ENCODE measurements at places on chromosomes 5 and 9.

- no peak for DNase-seq
Observed at GRCh38 chr9:104817437-104817836, 53.5 kb downstream of the NIPSNAP3B start.

DNA sequence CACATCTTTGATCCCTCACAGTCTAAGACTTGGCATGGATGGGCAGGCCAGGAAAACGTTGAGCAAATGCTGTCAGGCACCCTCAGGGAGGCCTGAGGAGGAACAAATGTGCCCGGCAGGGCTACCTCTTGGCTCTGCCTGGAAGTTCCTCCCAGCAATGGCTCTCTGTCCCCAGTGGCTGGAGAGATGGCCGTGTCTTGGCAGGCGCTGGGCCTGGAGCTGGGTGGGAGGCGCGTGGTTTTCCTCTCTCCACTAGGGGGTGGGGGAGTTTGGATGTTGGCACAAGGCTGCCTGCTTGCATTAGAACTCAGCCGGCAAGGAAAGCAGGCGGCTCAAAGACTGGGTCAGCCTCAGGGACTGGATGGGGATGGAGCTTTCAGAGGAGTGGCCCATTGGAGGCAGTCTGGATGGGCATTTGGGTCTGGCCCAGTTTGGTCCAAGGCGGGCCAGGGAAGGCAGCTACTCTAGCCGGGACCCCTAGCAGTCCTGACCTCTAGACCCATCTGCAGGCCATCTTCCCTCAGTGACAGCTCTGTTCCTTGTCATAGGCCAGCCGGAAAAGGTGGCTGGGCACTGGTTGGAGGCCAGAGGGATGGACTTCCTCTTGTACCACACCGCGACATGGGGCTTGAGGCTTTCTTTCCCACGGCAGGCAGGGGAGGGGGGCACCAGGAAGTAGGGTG lies 68.2 kb upstream of the STC2 start:
- DNase-seq: no peak

GRCh38 chr9:102035929-102036328 lies 297.5 kb upstream of the GRIN3A start:
- no peak for DNase-seq

DNA sequence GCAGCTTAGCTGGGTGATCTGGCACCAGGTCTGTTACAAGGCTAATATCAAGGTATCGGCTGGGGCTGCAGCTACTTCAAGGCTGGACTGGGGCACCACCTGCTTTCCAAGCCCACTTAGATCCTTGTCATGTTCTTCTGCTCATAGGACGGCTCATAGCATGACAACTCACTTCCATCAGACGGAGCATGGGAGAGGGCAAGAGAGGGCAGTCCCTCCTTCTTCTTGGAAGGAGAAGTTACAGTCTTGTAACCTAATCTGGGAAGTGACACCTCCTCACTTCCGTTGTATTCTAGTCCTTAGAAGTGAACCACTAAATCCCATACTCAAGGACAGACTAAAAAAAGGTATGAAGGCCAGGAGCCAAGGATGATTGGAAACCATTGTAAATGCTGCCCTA lies 258.2 kb downstream of the MAST4 start:
- DNase-seq: no peak

DNA sequence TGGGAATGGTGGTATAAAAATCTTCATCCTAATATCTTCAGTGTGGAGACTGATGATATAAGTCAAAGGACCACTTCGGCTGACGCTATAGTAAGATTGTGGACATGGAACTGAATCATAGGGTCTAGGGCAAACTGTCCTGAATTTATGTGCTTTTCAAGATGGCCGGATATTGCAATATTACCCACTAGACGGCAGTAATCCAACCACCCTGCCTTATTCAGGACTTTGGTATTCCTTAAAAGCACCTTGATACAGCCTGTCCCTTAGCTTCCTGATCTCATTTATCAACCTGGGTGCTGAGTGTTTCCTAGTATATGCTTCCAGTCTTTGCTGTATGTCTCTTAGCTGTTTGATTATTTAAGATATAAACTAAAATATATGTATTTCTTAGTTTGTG lies 71.2 kb upstream of the COX7C start:
- DNase-seq: no peak

DNA sequence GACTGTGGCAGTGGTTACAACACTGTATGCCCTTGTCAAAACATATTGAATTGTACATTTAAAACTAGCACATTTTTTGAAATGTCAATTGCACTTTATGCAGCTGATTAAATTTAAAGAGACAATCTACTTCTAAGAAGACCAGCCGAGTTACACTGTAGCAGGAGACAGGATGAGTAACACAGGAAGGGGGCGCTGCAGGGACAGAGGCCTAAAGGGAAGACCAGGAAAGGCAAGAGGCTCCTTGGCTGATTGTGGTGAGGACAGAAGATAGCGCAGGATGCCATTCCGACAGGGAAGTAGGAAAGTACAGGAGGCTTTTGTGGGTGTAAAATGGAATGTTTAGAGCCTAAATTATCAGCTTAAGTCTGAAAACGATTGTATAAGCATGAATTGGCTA lies 28.2 kb upstream of the PPP2R2B start:
- DNase-seq: no peak

GRCh38 chr9:1050125-1050895 lies at the start of gene DMRT2:
Gene DMRT2 (plus strand): TSS chr9:1050357. CDS start chr9:1051614, 1,257 bp downstream.
- DNase-seq: no peak

DNA sequence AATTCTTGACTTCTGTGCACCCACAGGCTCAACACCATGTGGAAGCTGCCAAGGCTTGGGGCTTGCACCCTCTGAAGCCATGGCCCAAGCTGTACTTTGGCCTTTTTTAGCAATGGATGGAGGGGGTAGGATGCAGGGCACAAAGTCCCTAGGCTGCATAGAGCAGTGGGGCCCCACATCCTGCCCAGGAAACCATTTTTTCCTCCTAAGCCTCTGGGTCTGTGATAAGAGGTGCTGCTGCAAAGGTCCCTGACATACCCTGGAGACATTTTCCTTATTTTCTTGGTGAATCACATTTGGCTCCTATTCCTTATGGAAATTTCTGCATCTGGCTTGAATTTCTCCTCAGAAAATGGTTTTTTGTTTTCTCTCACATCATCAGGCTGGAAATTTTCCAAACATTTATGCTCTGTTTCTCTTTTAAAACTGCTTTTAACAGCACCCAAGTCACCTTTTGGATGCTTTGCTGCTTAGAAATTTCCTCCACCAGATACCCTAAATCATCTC lies 482.7 kb upstream of the TLE4 start:
- no peak for DNase-seq

GRCh38 chr9:89690334-89690912 lies 85.6 kb downstream of the GADD45G start:
- no peak for DNase-seq

- no peak for DNase-seq
Observed at GRCh38 chr5:54221135-54221534, 89.2 kb downstream of the ARL15 start.

DNA sequence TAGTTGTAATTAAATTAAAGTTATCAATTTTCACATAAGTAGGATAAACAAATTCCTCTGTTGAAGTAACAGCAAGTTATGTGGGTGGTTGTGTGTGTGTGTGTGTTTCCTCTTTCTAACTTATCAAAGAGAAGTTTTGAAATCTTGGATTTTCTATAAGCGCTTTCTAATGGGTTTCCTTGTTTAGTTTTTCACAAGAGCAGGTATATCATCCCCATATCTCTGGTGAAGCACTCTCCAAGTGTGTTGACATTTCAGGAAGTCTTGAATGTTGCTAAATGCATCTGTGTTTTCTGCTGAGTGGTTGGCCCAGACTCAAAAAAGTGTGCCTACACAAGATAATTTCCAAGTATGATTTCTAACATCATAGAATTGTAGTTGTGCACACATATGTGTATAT lies 43.3 kb downstream of the PRDM6 start:
- DNase-seq: no peak

DNA sequence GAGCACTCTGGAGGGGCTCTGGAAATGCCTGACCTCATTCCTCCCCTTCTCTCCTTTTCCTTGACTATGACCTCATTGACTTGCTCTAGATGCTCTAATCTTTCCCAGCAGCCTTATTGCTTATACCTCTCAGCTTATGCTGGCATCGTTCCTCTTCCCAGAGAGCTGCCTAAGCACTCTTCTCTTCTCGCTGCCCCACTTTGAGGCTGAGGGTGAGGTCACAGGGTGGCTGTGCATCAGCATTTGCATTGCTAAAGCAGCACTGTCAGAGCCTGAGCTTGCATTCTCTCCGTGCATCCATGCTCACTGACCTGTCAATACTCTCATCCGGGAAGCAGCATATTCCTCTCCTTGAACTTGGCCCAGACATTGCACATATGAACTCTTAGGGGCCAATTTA lies 96.4 kb upstream of the NTRK2 start:
- no peak for DNase-seq

- DNase-seq: no peak
Observed at GRCh38 chr9:36793277-36793676, 220.6 kb downstream of the MELK start.

- DNase-seq: no peak
Observed at GRCh38 chr5:138545919-138546562, 3.0 kb upstream of the ETF1 start.

DNA sequence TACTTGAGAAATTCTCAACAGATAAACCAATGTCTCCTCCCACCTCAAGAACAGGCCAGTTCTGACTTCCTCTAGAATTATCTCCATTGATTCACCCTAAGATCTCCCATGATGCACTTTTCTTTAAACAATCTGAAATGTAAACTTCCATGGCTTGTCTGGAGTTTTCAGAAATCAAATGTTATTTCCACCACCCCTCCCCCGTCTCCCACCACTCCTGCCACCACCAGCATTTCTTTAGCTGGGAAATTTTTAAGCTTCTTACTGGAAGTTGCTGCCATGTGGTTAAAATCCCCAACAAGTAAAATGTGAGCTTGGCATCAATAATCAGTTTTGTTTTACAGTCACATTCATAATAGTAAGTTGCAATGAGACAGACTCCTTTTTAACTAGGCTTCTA lies 32.8 kb upstream of the BASP1 start:
- no peak for DNase-seq

DNA sequence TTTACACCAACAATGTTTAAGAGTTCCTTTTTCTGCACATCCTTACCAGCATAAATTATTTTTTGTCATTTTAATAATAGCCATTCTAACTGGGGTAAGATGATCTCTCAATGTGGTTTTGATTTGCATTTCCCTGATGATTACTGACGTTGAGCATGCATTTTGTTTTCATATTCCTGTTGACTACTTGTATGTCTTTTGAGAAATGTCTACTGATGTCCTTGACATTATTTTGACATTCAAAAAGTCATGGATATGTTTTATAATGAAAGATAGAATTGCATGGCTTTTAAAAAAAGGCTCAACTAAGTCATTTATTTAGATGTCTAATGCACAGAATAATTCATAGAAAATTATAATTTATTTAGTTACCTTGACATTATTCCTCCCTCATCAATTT lies 381.6 kb upstream of the C9orf72 start:
- DNase-seq: no peak

GRCh38 chr5:139148306-139148705 lies 49.9 kb downstream of the SIL1 start:
- DNase-seq: no peak

GRCh38 chr9:36745977-36746376 lies 173.3 kb downstream of the MELK start:
- DNase-seq: no peak

- DNase-seq: no peak
Observed at GRCh38 chr5:100232736-100233135, 302.4 kb upstream of the FAM174A start.

DNA sequence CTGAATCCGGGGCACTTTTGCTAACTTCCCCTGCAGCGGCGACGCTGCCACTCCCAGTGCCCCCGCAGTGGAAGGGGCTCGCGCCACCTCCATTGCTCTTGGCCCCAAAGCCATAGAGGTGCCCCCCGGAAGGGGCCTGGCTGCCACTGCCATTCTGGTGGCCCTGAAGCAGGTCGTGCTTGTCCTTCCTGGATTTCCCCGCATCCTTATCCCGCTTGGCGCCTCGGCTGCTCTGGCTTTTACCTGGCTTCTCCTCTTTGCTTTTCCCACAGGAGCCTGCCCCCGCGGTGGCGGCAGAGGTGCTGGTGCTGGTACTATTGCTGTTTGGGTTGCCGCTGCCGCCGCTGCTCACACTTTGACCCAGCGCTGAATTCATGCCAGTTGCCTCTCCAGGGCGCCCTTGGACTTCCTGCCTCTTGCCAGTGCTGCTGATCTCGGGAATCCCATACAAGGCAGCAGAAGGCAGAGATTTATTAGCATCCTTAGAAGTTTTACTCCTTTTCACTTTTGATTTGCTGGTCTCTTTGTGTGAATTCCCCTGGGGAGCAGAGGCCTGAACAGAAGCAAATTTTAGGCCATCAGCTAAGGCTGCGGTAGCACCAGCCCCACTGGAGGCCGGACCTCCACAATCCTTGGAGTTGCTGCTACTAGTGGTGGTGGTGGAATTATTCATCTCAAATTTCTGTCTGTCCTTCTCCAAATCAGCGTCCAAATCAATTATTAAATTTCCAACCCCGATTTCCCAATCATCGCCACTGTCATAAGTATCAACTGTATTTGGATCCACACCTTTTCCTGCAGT lies 2.1 kb downstream of the ZNF608 start:
- DNase-seq: no peak

- DNase-seq: no peak
Observed at GRCh38 chr5:140205952-140206351, 31.0 kb downstream of the CYSTM1 start.

All from stimulated activated CD8-positive, alpha-beta memory T cell treated with anti-CD3 and anti-CD28 coated beads, Interleukin-15, amount 100 ng/mL, for 4 hours (primary cell).